ENCODE measurements at places on chromosomes 3 and 15.

DNA sequence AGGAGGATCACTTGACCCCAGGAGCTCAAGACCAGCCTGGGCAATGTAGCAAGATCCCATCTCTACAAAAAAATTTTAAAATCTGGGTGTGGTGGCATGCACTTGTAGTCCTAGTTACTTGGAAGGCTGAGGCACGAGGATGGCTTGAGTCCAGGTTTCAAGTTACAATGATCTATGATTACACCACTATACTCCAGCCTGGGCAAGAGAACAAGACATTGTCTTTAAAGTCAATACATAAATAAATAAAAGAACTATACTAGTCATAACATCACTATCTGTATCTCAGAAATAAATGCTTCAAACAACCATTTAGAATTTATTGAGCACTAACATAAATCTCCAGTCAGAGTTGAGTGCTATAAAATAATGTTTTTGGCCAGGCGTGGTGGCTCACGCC, 8.5 kb upstream of the PHLDB2 start:
- no peak for DNase-seq

DNA sequence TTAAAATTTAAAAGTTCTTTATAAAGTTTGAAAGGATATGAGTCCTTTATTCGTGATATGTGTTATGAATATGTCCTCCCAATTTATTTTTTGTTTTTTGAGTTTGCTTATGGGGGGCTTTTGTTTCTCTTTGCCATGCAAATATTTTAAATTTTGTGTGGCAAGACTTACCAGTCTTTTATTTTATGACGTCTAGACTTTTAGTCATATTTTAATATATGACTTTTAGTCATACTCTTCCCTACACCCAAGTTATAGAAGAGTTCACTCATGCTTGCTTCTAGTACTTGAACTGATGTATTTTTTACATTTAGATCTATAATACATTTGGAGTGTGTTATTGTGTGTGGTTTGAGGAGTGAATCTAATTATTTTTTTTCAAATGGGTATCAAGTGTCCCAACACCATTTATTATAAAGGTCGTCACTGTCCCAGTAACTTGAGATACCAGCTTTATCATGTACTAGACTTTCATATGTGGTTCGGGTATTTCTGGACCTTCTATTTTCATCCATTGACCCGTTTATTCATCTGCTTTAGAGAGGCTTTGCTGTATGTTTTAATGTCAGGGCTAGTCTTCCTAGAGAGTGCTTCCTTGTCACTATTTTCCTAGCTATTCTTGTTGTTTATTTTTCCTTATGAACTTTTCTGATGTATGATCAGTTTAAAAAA, 755 bp downstream of the PARP15 start:
- no peak for DNase-seq

- DNase-seq = no peak
Observed at GRCh38 chr3:134364061-134364935, 9.9 kb downstream of the AMOTL2 start.

DNA sequence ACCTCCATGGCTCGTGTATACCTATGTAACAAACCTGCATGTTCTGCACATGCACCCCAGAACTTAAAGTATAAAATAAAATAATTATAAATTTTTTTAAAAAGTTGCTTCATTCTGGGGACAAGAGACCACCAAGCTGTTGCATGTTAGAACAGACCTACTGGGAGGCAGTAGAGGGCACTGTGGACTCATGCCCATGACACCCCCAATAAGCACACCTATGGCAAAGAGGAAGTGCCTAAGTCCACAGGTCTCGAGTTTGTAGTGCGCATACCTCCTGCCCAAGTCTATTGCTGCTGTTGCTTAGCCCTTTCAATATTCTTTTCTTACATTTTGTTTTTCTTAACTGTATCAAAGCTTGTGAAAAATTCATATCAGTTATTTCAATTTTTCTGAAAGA, 267.9 kb upstream of the THBS1 start:
- DNase-seq = no peak

GRCh38 chr3:22908989-22909507, 294.1 kb upstream of the UBE2E2 start:
- DNase-seq = no peak

DNA sequence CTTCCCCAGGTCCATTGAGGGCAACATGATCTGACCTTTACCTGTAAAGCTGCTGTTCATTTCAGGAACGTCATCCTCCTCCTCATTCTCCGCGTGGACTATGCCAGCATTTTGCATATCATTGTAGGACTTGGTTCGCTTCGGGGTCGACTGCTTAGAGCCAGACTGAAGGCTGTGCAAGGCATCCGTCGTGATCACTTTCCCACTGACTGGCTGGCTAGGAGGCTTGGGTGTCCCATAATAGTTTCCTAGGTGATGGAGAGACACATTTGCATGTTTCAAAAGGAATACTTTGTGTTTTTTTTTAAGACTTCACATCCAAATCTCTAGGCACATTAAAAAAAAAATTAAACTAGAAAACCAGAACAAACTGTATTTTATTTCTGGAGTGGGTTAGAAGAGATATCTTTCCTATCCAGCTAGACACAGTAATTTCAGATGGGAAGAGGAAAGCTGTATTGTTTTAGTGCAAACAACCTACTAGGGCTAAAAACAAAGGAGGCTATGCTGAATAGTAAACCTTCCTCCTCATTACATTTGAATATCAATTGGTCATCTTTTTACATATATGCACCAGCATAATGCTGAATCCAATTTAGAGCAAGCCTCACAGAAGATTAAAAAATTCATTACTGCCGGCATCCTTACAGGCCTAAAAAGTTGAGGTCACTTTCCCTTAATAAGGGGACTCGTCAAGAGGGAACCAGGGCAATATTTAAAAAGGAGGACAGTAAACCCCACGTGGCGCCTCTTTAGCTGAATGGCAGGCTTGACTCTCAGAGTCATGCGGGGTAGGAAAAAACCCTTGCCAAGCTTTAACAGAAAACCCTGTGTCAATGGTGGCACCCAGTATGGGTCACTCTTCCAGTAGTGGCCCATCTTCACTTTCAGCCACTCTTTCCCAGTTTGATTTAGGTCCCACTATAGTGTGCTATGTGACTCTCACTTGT, 559.9 kb downstream of the MAGI1 start:
- DNase-seq = no peak

GRCh38 chr3:146781059-146781458, 175.9 kb upstream of the PLSCR5 start:
- DNase-seq = no peak

DNA sequence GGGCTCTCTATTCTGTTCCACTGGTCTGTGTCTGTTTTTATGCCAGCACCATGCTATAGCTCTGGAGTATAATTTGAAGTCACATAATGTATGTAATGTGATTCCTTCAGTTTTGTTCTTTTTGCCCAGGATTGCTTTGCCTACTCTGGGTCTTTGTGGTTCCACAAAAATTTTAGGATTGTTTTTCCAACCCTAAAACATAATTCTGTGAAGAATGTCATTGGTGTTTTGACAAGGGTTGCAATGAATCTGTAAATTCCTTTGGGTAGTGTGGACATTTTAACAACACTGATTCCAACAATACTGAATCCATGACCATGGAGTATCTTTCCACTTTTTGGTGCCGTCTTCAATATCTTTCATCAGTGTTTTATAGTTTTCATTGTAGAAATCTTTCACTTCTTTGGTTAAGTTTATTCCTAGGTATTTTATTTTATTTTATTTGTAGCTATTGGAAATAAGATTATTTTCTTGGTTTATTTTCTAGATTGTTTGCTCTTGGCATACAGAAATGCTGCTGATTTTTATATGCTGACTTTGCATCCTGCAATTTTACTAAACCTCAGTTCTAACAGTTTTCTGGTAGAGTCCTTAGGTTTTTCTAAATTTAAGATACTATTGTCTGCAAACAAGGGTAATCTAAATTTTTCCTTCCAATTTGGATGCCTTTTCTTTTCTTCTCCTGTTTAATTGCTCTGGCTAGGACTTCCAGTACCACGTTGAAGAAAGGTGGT, 29.7 kb downstream of the TJP1 start:
- no peak for DNase-seq

DNA sequence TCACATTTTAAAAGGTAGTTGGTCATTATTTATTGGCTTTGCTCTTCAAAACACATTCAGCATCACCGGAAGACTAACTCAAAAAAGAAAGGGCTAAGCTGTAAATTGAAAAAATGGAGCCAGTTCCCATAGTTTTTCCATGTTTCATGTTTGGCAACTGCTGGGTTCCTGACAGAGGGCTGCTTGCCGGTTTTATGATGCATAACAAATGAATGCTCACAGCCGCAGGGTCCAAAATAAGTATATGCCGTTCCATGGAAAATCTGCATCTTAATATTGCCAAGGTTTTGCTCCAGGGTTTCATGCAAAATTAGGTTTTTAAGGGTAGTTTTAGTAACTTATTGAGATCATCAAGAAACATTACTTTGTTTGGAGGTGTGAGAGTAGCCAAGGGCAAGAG, 15.8 kb downstream of the SLC12A1 start:
- DNase-seq = no peak

DNA sequence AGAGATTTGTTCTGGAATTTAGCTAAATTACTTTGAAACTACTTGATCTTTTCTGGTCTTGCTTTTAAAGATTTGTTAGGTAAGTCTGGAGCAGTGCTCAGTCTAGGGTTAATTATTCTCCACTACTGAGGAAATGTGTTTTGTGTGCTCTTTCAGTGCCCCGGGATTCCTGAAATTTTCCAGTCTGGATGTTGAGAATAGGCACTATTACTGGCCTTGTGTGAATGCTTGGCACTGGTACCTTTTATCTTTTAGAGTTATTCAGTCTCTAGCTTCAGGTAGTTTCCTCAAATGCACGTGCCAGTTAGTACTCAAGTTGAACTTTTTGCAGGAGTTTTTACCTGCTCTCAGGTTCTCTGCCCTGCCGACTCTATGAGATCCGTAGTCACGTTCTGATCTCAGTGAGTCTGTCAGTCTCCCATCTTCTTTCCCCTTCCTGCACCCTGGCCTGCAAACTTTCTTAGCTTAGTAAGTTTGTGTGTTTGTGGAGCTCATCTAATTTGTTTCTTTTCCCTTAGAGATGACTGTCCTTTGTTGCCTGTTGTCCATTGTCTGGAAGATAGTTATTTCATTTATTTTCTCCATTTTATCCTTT, 39.5 kb downstream of the TCF12 start:
- DNase-seq = no peak

- no peak for DNase-seq
Observed at GRCh38 chr3:182524711-182525401, 268.4 kb upstream of the ATP11B start.

- no peak for DNase-seq
Observed at GRCh38 chr3:111087924-111088469, 16.4 kb downstream of the NECTIN3 start.

GRCh38 chr3:78204977-78205376, 1165.1 kb downstream of the ROBO2 start:
- no peak for DNase-seq

DNA sequence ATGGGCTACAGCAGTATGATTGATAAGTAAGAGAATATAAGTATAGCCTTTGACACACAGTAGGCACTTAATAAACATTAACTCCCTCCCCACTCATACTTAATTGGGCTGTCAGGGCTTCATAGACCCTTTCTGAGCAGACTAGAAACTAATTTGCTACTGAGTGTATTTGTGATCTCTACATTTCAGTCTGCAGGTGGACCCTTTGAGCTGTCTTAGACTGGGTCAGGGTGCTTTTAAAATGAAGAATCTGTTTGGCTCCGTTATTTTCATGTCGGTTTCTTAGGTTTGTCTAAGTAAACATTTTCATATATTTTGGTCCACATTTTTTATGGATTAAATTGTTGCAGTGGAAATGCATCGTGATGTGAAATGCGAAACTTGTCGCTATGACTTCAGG, 50.3 kb upstream of the SELENOK start:
- no peak for DNase-seq

GRCh38 chr3:30704931-30705890, 98.8 kb downstream of the TGFBR2 start:
- no peak for DNase-seq

DNA sequence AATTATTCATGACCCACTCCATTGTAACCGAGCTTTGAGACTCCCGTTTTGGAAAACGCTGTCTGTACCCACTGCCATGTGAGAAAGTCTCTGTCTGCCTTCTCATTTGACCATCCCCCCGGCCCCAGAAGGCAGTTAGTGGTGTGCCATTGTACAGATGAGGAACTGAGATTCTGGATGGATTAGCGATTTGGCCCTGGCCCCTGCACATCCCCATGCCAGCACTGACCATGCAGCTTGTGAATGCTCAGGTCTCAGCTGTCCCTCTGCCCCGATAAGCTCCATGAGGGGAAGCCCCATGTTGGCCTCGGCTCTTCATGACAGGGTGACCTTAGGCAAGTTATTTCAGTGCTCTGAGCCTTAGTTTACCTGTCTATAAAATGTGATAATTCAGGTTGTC, 153.0 kb upstream of the SMAD3 start:
- DNase-seq = no peak

DNA sequence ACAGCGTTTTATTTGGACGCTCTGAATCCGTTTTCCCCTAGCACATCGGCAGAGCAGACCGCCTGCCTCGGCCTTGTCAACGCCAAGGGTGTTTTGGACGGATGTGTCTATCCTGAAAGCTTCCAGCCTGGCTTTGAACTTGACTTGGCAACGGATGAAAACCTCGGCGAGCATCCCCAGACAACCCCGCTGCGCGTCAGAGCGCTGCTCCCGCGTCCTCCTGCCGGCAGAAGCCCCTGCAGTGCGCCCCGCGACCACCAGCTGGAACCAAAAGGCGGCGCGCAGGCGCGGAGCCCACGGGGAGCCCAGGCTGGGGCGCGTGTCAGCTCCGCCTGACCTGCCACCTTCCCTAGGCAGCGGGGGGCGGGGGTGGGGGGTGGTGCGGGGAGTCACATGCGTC, 26.2 kb upstream of the ARL8B start:
- no peak for DNase-seq

GRCh38 chr3:76873532-76874242, 166.2 kb upstream of the ROBO2 start:
- DNase-seq = no peak

GRCh38 chr15:75578173-75578947, 755 bp downstream of the PTPN9 start:
- DNase-seq = no peak

DNA sequence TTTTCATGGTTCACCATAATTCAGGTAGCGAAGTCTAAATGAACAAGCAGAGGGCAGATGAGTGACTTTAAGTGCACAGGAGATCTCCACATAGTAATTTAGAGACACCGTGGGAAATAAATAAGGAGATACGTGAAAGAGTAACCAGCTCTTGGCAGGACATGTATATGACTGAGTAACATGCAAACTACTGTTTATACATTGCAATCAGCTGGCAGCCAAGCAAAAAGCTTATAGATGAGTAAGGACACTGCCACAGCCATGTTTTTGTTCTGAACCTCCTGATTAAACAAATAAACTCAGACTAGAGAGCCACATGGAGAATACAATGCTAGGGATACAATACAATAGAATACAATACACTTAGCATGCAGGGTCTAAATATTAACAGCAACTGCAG, 252.4 kb downstream of the FHIT start:
- no peak for DNase-seq

DNA sequence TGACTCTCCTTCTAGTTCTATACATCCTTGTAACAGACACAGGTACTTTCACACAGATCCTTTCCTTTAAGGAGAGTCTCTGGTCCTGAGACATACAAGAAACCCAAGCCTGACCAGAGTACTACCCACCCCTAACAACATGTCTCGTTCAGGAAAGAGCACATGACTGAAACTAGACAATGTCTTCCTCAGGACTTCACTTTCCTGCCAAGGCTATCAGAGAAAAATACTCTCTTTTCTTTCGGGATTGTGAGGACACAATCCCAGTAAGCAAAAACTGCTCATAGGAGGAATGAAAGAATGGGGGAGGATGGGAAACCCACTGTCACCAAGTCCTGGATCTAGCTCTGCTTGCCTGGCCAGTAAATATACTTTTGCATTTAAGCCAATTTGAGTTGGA, 11.5 kb upstream of the ANKRD28 start:
- DNase-seq = no peak

GRCh38 chr15:51649659-51650521, 27.3 kb upstream of the DMXL2 start:
- no peak for DNase-seq

Measured in stimulated activated CD8-positive, alpha-beta memory T cell treated with anti-CD3 and anti-CD28 coated beads, Interleukin-7, amount 100 ng/mL, for 1 hour (primary cell).